Tibial nerve (tissue), 4 donors: ENCODE measurements at places on chromosomes 5 and 9. TPM values are rescaled to one million over a fixed set of nuclear protein-coding genes. Genes with fewer than 3 reads are reported as not detected.

GRCh38 chr5:146426853-146427618 lies 20.1 kb upstream of the TCERG1 start:
- H3K4me1 ChIP-seq: no peaks in the 10 kb centered on the region
- no peak overlapping the region for H3K27ac ChIP-seq
- H3K27me3 ChIP-seq: no peaks in the 10 kb centered on the region
- no peaks in the 10 kb centered on the region for H3K36me3 ChIP-seq
- DNase-seq: no peak

SH3GL2 gene
- total RNA-seq: not detected

NEURL1B gene
- 93.2 TPM for total RNA-seq

DNA sequence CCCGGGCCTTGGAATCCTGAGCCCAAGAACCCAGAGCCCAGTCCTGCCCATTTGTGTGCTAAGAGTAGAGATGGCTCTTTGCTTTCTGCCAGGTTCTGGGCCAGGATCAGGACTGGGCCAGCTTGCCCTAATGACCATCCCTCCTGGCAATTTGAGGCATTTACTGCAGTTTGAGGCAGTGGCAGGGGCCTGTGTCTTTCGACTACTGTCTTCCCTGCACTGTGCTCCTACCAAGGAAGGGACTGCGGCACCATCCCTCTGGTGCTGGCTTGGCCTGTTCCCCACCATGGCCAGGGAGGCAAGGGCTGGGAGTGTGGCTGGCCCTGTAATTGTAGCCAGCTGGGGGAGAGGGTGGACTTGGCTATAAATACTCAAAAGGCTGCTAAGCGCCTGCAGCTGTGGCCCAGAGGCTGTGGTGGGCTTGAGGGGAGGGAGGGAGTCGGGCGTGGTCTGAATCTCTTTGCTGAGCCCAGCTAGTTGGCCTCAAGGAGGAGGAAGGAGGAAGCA lies 4.6 kb downstream of the ENHO start:
- H3K27ac ChIP-seq: no peak overlapping the region
- no peak overlapping the region for H3K4me3 ChIP-seq
- no peak for DNase-seq
- H3K36me3 ChIP-seq: no peaks in the 10 kb centered on the region
- H3K27me3 ChIP-seq: no peaks in the 10 kb centered on the region

- H3K27ac ChIP-seq: no peak overlapping the region
- no peaks in the 10 kb centered on the region for H3K4me1 ChIP-seq
- DNase-seq: no peak
- no peak overlapping the region for H3K4me3 ChIP-seq
Measured at GRCh38 chr9:100515578-100516494, 42.9 kb downstream of the TMEFF1 start.

DNA sequence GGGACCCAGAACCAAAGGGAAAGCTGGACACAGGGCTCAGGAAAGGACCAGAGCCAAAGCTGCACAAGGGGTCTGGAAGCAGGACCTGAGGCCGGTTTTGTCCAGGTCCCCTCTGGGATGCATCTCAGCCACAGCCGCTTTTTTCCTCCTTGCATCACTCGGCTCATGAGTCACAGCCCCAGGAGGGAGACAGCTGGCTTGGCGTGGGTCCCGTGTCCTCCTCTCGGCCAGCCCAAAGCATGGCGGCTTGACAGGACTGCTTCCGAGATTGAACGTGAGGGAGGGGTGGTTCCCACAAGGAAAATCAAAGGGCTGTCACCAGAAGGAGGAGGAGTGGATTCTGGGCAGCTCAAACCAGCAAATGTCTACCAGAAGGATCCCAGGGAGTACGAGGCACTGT lies 56.7 kb upstream of the CPLX2 start:
- H3K4me1 ChIP-seq: no peaks in the 10 kb centered on the region
- H3K27me3 ChIP-seq: no peaks in the 10 kb centered on the region
- no peak for DNase-seq

GRCh38 chr5:86971034-86971571 lies 296.6 kb upstream of the RASA1 start:
- no peak overlapping the region for H3K4me3 ChIP-seq
- peaks cover 37% of the 10 kb centered on the region for H3K4me1 ChIP-seq
- no peaks in the 10 kb centered on the region for H3K27me3 ChIP-seq
- no peak overlapping the region for H3K27ac ChIP-seq
- no peaks in the 10 kb centered on the region for H3K36me3 ChIP-seq
- no peak for DNase-seq

- H3K4me3 ChIP-seq: peak overlapping the region; percentile 50
- no peak for DNase-seq
- H3K27ac ChIP-seq: peak overlapping the region; percentile 4
Measured at GRCh38 chr5:132747616-132748440, 602 bp downstream of the CCNI2 start.

GRCh38 chr5:129172580-129172979 lies 78.0 kb downstream of the ISOC1 start:
- H3K27ac ChIP-seq: no peak overlapping the region
- DNase-seq: no peak

- H3K4me1 ChIP-seq: no peaks in the 10 kb centered on the region
- no peak for DNase-seq
- H3K27me3 ChIP-seq: no peaks in the 10 kb centered on the region
- H3K36me3 ChIP-seq: peaks cover 100% of the 10 kb centered on the region
- H3K27ac ChIP-seq: no peak overlapping the region
Measured at GRCh38 chr9:128388150-128388549, 17.0 kb downstream of the URM1 start.

- H3K27ac ChIP-seq: no peak overlapping the region
- H3K4me1 ChIP-seq: no peaks in the 10 kb centered on the region
- no peak overlapping the region for H3K4me3 ChIP-seq
- H3K36me3 ChIP-seq: no peaks in the 10 kb centered on the region
Measured at GRCh38 chr5:159227452-159227851, 18.1 kb upstream of the RNF145 start.

- H3K4me1 ChIP-seq: no peaks in the 10 kb centered on the region
- no peaks in the 10 kb centered on the region for H3K36me3 ChIP-seq
- no peak overlapping the region for H3K4me3 ChIP-seq
- peak overlapping the region; percentile 27 for H3K27ac ChIP-seq
Measured at GRCh38 chr5:150209099-150209635, 19.3 kb downstream of the SLC6A7 start.

ANKRD33B gene
- total RNA-seq: 34.9 TPM

SERINC5 gene
- 30.6 TPM for total RNA-seq

GRCh38 chr9:32503008-32503407 lies 23.0 kb downstream of the RIGI start:
- DNase-seq: no peak
- H3K36me3 ChIP-seq: peaks cover 38% of the 10 kb centered on the region
- H3K4me1 ChIP-seq: no peaks in the 10 kb centered on the region
- H3K27ac ChIP-seq: no peak overlapping the region
- no peak overlapping the region for H3K4me3 ChIP-seq

DNA sequence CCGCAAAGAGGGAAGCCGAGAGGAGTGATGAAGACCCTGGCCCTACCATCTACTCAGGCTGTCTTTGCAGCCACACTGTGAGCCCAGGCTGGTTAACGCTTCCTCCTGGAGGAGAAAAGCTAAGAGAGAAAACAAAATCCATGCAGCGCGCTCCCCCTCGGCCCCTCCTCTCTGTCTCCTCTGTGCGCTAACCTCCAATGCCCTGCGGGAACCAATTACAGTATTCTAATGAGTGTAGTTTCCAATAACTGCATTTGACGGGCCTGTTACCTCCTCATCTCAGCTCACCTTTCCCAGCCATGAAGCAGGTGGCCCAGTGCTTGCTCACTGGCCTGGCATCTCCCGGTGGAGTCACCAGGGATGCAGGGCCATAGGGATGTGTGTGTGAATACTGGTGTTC lies 565.5 kb downstream of the EBF1 start:
- H3K27me3 ChIP-seq: no peaks in the 10 kb centered on the region
- no peak for DNase-seq
- no peaks in the 10 kb centered on the region for H3K4me1 ChIP-seq
- no peak overlapping the region for H3K27ac ChIP-seq
- H3K4me3 ChIP-seq: no peak overlapping the region

SPAG8 gene
- 2.6 TPM for total RNA-seq

DNA sequence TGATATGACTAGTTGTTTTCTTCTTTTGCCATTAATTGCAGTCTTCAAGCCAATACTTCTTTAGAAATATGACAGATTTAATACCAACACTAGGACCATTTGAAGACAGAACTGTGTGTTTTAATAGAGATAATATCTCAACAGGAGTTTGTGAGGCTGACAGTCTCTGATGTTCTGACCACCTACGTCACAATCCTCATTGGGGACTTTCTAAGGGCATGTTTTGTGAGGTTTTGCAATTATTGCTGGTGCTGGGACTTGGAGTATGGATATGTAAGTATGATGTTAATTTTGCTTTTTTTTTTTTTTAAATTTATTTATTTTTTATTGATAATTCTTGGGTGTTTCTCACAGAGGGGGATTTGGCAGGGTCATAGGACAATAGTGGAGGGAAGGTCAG lies 147.6 kb downstream of the ALDH1A1 start:
- DNase-seq: no peak
- H3K36me3 ChIP-seq: no peaks in the 10 kb centered on the region
- no peak overlapping the region for H3K4me3 ChIP-seq
- no peaks in the 10 kb centered on the region for H3K27me3 ChIP-seq
- no peak overlapping the region for H3K27ac ChIP-seq

- no peak overlapping the region for H3K27ac ChIP-seq
- no peak for DNase-seq
- H3K27me3 ChIP-seq: no peaks in the 10 kb centered on the region
- no peaks in the 10 kb centered on the region for H3K36me3 ChIP-seq
Measured at GRCh38 chr5:123474228-123474627, 37.7 kb upstream of the CSNK1G3 start.

DNA sequence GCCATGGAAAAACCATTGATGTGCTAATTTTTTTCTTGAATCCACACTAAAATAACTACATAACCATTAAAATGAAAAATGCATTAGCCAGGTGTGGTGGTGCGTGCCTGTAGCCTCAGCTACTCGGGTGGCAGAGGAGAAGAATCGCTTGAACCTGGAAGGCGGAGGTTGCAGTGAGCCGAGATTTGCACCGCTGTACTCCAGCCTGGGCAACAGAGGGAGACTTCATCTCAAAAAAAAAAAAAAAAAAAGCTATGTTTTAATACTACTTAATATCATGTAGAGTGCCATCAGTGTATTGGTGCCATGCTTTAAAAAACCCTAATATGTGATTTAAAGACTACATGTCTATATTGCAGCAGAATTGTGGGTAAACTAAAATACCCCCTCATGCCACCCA lies 58.9 kb downstream of the NDFIP1 start:
- no peaks in the 10 kb centered on the region for H3K36me3 ChIP-seq
- no peak for DNase-seq
- H3K4me1 ChIP-seq: no peaks in the 10 kb centered on the region

DNA sequence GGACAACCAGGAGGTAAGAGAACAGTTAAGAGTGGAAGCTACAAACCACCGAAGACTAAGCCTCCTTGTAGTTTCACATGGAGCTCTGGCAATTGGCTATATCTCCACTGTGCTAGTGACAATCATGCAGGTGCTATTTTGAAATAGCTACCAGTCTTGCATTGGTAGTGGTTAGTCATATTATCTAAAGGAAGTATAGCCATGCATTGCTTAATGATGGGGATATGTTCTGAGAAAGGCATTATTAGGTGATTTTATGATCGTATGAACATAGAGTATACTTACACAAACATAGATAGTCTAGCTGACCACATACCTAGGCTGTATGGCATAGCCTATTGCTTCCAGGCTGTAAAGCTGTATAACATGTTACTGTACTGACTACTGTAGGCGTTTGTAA lies 28.4 kb downstream of the HSDL2 start:
- DNase-seq: no peak
- peaks cover 74% of the 10 kb centered on the region for H3K36me3 ChIP-seq
- H3K27ac ChIP-seq: no peak overlapping the region
- H3K4me3 ChIP-seq: no peak overlapping the region
- no peaks in the 10 kb centered on the region for H3K27me3 ChIP-seq

DNA sequence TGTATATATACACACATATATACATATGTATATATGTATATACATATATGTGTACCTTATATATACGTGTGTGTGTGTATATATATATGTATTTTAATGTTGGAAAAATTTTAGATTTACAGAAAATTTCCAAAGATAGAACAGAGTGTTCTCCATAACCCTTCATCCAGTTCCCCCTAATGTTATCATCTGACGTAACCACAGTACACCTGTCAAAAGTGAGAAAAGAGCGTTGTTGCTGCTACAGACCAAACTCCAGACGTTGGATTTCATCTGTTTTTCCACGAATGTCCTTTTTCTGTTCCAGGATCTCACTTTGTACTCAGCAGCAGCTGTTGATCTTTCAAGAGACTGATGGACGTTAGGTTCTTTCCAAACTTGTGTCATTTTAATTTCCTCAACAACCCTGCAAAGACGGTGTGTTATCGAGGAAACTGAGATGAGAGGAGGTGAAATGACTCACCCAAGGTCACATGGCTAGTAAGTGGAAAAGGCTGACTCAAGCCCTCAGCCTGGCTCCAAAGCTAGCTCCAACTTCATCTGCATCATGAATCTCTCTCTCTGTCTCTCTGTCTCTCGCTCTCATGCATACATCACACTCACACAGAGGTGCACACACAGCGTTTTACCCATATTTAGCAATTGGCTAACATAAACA lies 17.0 kb upstream of the NTNG2 start:
- H3K27me3 ChIP-seq: no peaks in the 10 kb centered on the region
- no peak overlapping the region for H3K4me3 ChIP-seq
- H3K36me3 ChIP-seq: no peaks in the 10 kb centered on the region
- DNase-seq: no peak

- no peak overlapping the region for H3K4me3 ChIP-seq
- DNase-seq: no peak
- no peaks in the 10 kb centered on the region for H3K27me3 ChIP-seq
- H3K36me3 ChIP-seq: no peaks in the 10 kb centered on the region
- H3K4me1 ChIP-seq: no peaks in the 10 kb centered on the region
Measured at GRCh38 chr5:160655717-160656116, 196.3 kb downstream of the ATP10B start.

DNA sequence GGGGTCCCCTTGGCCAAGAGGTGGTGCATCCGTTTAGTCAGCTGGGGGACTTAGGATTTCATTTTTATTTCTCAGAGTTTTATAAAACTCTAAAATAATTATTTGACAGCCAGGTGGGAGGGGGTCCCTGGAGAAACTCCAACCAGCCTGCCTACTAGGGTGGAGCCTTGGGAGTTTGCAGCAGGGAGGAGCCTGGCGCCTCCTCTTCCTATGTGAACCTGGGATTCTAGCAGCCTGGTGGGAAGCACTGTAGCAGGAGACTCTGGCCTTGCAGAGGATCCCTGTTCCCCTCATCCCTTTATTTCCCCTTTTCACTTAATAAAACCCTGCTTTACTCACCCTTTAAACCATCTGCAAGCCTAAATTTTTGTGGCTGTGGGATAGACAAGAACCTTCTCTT lies 50.8 kb downstream of the FXN start:
- no peaks in the 10 kb centered on the region for H3K27me3 ChIP-seq
- no peaks in the 10 kb centered on the region for H3K4me1 ChIP-seq
- H3K4me3 ChIP-seq: no peak overlapping the region
- H3K36me3 ChIP-seq: no peaks in the 10 kb centered on the region

FOXD4L4 gene
- total RNA-seq: 0.60 TPM

HMMR gene
- 0.66 TPM for total RNA-seq

DNA sequence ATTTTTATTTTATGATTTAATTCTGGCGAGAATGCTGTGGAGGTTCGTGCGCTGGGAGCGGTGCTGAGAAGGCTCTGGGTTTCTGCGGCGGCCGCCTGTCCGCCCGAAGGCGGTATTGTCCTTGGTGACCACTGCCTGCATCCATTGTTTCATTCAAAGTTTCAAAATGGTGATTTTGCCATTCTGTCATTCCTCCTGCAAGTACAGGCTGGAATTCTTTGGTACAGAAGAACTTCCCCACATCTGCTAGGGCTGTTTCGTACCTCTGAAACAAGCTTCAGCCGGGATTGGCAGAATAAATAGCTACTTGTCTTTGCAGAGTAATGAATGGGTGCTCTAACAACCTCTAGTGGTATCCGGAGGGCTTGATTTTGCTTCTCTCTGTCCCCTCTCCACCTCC lies 112.6 kb upstream of the CACNA1B start:
- H3K4me1 ChIP-seq: peaks cover 14% of the 10 kb centered on the region
- no peaks in the 10 kb centered on the region for H3K27me3 ChIP-seq
- no peaks in the 10 kb centered on the region for H3K36me3 ChIP-seq
- DNase-seq: no peak
- no peak overlapping the region for H3K4me3 ChIP-seq
